ENCODE measurements at places on chromosomes 12 and 14.
A peak's percentile ranks its signal among the peaks of the same experiment; 100 is the strongest.

- DNase-seq: peak; percentile 34
Measured at GRCh38 chr14:20690848-20691640, 2.5 kb downstream of the ANG start.

DNA sequence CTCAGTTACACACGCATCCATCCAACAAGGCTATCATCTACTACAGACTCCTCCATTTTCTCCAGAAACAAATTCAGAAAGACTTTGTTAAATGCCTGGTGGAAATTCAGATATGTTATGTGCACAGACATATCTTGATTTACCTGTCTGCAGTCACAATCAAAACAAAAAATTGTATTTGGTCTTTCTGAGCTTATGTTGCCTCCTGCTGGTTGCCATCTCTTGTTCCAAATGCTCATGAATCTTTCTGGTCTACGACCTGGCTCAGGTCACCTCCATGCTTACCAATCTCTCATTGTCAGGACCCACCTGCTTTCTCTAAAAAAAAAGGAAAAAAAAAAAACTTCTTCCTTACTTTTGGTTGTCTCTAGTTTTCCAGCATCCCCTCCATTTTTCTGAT lies 169.2 kb upstream of the PLXNC1 start:
- DNase-seq: no peak

- DNase-seq: no peak
Measured at GRCh38 chr12:68497107-68497506, 113.6 kb upstream of the RAP1B start.

DNA sequence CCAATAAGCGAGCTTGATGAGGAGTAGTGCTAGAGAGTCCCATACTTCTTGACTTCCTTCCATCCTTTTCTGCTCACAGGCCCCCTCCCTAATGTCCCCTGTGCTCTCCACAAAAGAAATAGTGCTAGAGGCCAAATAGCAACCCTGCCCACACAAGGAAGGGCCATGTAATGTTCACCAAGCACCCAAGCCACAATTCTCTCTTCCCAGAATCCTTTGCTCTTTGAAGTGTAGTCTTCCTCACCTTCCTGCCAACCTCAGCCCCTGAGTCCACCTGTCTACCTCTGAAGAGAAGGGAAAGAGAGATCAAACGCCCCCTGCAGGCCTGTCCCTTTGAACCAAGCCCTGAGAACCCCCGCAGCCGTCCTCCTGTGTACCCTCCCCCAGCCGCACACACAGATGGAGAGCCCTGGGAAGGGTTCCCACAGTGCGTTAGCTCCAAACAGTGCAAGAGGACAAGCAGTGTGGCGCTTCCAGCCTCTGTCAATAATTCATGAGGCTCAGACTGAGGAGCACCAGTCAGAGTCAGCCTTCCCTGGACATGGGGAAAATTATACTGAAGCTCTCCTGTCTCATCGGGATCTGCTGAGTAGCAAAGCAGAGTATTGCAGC lies 1.9 kb upstream of the DHRS4 start:
- DNase-seq: no peak

GRCh38 chr12:51082561-51083125 lies 753 bp downstream of the CSRNP2 start:
- peak; percentile 41 for DNase-seq

- no peak for DNase-seq
Measured at GRCh38 chr14:74569806-74570591, 42.0 kb downstream of the LTBP2 start.

- no peak for DNase-seq
Measured at GRCh38 chr14:96953087-96953874, 156.1 kb downstream of the VRK1 start.

- DNase-seq: no peak
Measured at GRCh38 chr12:55642267-55642666, 5.6 kb downstream of the OR10P1 start.

DNA sequence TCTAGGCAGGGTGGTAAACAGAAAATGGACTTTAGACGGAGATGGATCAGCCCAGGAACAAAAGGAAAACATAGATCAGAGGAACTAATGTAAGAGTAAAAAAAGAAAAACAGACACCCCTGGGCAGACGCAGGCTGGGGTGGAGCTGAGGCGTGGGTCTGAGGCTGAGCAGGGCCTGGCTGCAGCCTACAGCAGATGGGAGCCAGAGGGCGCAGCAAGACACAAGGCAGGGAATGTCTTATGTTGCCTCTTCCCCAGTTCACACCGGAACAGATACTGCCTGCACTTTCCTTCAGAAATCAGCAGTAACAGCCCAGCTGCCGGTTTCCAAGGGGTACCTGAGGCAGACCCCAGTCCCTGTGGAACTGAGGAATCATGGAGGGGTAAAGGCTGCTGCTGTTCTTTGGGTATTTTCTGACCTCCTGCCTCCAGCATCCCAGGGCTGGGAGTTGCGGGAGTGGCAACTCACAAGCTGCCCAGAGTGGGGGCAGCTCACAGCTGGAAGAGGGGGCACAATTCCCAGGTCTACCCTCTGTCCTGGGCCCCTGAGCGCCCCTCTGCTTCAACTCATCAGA lies 9.8 kb downstream of the ZNF605 start:
- DNase-seq: no peak

- no peak for DNase-seq
Measured at GRCh38 chr12:103751171-103751570, 89.9 kb downstream of the NT5DC3 start.

- no peak for DNase-seq
Measured at GRCh38 chr12:47360771-47361388, 281.1 kb upstream of the AMIGO2 start.

- DNase-seq: no peak
Measured at GRCh38 chr12:54140588-54141388, 48.0 kb downstream of the SMUG1 start.

GRCh38 chr14:102078831-102079699 lies 7.8 kb downstream of the HSP90AA1 start:
- no peak for DNase-seq

DNA sequence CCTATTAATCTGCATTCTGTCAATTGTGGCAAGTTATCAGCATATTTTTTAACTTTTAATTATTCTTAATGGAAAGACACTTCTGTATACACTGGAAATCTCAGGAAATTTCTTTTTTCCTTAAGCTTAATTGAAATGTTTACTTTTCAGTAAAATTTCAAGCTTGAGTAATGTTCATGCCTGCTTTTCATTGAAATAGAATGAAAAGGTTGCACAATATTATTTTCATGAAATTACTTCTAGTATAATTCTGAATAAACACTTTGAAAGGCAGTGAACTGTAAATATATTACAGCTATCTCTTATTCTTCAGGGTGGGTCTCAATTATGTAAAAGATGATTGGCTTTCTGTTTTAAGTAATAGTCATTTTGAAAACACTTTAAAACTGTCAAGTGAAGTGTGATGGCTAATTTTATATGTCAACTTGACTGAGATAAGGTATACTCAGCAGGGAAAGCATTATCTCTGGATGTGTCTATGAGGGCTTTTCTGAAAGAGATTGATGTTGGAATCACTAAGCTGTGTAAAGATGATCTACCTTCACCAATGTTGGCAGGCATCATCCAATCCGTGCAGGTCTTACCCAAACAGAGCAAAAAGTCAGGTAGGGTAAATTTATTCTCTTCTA lies 29.9 kb downstream of the CLEC2D start:
- no peak for DNase-seq

- no peak for DNase-seq
Measured at GRCh38 chr14:102999227-102999895, 58.0 kb downstream of the CDC42BPB start.

- DNase-seq: no peak
Measured at GRCh38 chr12:1189163-1189562, 198.1 kb downstream of the ERC1 start.

DNA sequence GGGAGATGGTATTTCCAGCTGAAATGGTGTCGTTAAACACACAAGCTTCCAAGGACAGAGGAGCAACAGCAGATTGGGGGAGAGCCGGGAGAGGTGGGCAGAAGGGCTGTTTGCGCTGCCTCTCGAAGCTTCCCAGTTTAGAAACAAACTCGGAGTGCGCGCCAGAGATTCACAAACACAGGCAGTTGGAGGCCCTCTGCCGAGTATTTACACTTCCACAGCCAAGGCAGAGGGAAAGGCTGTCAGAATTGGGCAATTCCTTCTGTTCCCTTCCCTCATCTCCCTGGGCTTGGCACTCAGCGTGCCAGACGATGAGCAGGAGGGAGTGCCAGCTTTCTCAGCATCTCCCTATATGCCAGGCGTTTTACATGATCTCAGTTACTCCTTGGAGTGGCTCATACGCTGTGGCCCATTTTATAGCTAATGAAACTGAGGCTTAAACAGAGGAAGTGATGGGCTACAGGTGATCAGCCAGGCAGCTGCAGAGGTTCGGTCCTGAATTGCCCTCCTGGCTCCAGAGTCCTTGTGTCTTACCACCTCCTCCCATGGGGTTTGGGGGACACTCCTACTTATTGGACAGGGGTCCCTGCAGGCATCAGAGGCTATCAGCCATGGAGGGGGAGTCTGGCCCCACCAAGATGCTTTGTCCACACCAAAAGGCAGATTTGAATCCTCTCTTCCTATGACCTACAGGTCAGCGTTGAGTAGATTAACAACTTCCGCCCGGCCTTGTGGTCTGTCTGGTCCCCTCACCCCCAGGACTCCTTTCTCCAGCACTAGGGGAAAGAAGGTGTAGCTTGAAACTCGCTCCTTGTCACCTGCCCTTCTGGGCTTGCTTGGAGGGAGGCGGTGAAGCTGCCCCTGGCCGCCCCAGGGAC lies 3.1 kb downstream of the FAM222A start:
- DNase-seq: no peak

DNA sequence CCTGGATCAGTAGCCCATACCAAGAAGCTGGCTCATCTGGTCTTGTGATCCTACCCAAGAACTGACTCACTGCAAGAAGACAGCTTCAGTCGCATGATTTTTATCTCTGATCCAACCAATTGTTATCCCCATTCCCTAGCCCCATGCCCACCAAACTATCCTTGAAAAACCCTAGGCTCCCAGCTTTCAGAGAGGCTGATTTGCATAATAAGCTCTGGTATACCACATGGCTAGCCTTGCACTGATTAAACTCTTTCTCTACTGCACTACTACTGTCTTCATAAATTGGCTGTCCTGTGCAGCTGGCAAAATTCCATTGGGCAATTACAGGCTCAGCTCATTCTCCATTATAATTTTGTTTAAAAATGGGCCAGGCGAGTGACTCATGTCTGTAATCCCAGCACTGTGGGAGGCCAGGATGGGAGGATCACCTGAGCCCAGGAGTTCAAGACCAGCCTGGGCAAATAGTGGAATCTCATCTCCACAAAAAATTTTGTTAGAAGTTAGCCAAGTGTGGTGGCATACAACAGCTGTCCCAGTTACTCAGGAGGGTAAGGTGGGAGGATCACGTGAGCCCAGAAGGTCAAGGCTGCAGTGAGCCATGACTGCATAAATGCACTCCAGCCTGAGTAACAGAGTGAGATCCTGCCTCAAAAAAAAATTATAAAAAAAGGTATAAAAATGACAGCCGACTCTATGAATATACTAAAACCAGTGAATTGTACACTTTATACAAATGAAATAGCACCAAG lies 76.7 kb upstream of the EIF5 start:
- no peak for DNase-seq

DNA sequence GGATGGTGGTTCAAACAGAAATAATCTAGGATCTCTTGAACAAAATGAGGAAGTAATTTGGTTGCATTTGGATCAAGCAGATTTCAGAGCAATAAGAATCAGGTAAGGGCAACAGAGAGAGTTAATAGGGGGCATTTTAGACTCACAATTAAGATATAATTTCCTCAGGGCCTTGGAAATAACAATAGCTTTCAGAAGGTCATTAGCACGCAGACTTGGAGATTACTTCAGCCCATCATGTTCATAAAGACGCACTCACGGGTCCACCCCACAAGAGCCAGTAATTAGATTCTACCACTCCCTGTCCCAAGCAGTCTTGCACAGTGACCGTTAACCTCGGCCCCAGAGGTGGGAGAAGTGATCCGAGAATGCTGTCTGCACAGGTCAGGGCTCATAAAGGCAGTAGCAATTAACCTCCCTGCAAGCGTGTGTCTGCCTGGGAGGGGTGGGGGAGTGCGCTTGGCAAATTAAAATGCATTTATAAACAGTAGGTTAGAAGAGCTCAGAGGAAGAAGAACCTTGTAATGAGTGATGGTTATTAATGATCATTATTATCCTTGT lies 125.7 kb upstream of the CCDC196 start:
- DNase-seq: no peak

- DNase-seq: no peak
Measured at GRCh38 chr14:36618641-36619040, 36.2 kb upstream of the NKX2-8 start.

DNA sequence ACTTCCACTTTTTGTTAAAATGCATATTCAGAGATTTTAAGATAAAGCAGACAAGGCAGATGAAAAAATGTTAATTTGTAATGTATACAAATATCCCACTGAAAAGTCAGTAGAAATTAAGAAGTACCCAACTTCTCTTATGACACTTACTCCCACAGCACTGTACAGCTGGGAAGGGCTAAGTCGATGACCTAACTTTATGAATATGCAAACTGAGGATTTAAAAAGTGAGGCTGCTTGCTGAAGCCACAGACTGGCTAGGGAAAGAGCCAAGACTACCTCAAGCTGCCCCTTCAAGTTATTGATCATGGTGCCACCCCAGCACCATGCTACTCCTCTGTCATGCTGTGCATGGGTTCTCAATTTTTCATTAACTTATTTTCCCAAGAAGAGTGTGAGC lies 17.0 kb downstream of the PPM1H start:
- DNase-seq: no peak

GRCh38 chr12:69644511-69644910 lies 33.8 kb upstream of the LRRC10 start:
- DNase-seq: no peak

DNA sequence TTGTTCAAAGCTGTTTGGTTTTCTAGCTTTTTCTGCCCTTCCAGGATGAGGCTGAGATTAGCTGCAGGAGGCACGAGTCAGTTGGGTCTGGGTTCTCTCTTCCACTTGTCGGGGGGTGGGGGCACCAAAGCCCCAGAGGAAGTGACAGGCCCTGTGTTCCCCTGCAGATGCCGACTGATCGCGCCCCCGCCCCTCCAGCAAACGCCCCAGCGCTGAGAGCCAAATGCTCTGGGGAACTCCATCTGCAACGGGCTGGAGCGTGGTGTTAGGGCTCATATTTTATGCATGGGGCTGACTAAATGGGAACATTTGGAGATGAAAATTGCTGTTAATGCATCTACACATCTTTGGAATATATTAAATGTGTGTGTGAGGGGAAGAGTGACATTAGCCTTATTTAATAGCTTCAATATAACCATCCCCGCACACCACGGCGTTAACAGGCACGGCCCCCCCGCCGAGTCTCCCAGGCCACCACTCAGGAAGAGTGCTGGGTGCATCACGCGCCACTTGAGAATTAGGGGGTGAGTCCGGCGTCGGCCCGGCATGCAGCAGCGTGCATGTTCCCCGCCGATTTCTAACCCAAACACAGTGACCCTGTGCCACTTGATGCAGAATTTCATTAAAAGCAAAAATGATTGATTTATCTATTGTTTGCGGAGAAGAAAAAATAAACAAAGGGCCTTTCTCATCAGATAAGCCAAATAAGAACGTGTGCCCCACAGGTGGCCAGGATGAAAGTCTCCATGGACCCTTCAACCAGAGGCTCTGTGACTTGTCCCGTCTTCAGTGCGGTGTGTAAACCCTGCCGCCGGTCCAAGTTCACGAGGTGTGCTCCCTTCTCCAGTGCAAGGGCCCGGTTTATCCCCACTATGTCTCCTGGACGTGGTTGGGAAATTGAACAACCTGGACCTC lies 165.0 kb upstream of the RTL1 start:
- DNase-seq: no peak

- DNase-seq: no peak
Measured at GRCh38 chr12:69150796-69151127, 88.6 kb upstream of the CPSF6 start.

- peak; percentile 75 for DNase-seq
Measured at GRCh38 chr12:6285063-6285477, 25.4 kb upstream of the PLEKHG6 start.

- no peak for DNase-seq
Measured at GRCh38 chr14:68412505-68413465, 380.1 kb downstream of the ZFP36L1 start.

Measured in stimulated activated CD8-positive, alpha-beta memory T cell treated with anti-CD3 and anti-CD28 coated beads, Interleukin-4, amount 100 ng/mL, for 48 hours (primary cell).